ENCODE measurements at places on chromosomes 5 and 9.
A peak's percentile ranks its signal among the peaks of the same experiment; 100 is the strongest.

GRCh38 chr5:84487963-84488362 lies 103.3 kb upstream of the EDIL3 start:
- peak; percentile 92 for DNase-seq

DNA sequence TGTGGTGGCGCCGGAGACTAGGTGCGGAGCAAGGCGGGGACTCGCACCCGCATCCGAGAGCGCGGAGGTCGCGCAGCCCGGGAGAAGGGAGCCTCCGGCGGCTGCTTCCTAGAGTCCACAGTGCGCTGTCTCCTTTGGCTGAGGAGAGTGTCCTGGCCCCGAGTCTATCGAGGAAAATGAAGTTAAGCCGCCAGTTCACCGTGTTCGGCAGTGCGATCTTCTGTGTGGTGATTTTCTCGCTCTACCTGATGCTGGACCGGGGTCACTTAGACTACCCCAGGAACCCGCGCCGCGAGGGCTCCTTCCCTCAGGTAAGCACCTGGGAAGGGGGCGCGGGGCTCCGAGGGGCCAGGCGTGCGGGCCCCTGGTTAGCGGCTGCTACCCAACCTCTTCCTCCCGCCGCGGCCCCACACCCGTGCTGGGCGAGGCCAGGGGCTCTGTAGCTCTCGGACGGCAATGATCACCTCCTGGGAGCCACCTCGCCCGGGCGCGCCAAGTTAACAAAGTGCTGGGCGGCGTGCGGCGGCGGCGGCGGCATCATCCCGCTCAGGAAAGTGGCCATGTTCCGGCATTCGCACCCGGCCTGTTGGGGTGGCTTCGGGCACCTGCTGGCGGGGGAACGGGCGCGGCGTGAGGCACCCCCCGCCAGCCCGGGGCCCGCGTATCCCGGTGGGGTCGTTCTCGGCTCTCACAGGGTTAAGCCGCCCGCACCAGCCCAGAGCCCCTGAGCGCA lies 681 bp downstream of the MAN2A1 start:
- DNase-seq = peak; percentile 39

- no peak for DNase-seq
Observed at GRCh38 chr9:87781331-87781730, 55.4 kb downstream of the CTSL start.

DNA sequence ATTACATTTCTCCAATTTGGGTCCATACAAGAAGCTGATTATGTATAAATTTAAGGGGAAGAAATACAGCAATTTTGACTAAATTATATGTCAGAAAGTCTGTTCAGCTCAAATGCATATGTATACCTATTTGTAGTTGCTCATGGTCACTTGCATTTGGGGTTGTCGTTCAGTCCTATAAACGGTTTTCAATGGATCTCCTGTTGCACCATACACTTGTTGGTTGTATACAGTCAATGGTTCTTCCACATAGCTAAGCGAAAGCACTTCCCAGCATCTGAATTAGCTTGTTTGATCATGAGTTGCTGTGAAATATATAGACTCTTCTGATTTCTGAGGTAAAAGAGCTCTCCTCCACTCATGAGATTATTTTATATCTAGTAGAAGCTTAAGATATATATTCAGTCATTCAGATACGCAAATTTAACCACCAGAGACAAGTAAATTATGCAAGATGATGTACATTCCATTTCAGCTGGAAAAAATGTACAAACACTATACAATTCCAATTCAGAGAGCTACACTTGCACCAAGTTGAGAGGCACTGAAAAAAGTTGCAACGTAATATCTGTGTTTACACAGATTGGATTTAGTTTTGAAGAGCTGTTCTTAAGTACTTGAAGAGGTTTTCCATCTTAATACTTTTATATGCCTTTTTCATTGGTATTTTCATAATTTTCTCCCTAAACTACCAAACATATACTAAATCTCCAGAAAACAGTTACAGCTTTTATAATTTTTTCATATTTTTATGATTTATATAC lies 64.4 kb upstream of the POU5F2 start:
- no peak for DNase-seq

GRCh38 chr5:131466171-131466766 lies 168.8 kb downstream of the RAPGEF6 start:
- peak; percentile 86 for DNase-seq
